Memory B cell (primary cell): ENCODE measurements at places on chromosomes 16 and 17.

- DNase-seq, result no peak
These were observed 15.1 kb upstream of the ZFHX3 start for GRCh38 chr16:73062743-73063733.

GRCh38 chr16:79328402-79329165, 272.0 kb downstream of the MAF start:
- DNase-seq, result no peak

DNA sequence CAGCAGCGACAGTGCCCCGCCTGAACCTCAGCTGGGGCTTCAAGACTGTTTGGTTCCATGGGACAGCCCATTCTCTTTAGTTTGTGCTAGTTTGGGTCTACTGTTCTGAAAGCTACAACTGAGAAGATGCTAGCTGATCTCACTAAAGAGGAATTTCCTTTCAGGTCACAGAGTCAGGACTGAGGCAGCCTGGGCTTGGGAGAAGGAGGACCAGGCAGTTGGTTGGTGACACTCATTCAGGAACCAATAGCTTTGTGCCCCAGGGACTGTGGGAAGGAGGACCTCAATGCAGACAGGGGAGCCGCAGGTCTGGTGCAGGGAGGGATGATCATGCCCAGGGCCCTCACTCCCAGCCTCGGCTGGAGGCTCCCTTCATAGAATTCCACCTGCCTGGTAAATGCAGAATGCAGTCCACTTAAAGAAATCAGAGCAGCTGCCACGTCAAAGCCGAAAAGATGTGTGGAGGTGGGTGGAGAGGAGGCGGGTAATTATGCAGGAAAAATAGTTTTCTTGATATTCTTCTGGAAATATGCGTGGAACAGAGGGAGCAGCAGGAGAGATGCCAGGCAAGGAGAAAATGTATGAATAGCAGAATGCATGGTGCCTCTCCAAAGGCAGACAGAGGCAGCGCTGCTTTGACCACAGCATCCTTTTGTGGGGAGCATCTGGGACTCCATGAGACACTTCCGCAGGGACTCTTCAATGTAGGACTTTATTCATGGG, 32.6 kb upstream of the ZFP90 start:
- DNase-seq, result no peak

GRCh38 chr16:80752541-80752940, 51.9 kb downstream of the CDYL2 start:
- no peak for DNase-seq

DNA sequence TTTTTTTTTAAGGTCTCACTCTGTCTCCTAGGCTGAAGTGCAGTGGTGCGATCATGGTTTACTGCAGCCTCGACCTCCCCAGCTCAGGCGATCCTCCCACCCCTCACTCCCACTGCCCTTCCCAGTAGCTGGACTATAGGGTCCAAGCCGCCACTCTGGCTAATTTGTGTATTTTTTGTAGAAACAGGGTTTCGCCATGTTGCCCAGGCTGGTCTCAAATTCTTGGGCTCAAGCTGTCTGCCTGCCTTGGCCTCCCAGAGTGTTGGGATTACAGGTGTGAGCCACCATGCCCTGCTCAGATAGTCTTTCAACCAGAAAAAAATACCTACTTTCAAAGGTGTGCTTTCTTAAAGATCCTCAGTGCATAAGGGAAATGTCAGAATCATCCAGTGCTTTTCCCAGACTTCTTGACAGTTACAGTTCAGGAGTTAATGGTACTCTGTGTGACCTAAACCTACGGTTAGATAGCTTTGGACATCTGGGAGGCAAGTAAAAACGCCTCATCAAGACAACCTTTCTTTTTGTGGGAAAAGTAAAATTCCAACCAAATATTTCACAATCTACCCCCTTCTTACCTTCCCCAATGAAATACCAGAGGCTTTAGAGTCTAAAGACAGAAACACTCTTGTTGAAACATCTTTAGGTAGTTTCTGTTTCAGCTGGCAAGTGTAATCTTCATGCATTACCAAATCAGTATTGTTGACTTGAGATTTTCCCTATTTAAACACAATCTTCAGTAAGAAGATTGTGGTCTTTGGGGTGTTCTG, 6.8 kb downstream of the RSPRY1 start:
- DNase-seq, result no peak

GRCh38 chr17:66915204-66915611, 49.3 kb upstream of the CACNG4 start:
- no peak for DNase-seq

- no peak for DNase-seq
These were observed 50.6 kb downstream of the NTN1 start for GRCh38 chr17:9071811-9072498.

DNA sequence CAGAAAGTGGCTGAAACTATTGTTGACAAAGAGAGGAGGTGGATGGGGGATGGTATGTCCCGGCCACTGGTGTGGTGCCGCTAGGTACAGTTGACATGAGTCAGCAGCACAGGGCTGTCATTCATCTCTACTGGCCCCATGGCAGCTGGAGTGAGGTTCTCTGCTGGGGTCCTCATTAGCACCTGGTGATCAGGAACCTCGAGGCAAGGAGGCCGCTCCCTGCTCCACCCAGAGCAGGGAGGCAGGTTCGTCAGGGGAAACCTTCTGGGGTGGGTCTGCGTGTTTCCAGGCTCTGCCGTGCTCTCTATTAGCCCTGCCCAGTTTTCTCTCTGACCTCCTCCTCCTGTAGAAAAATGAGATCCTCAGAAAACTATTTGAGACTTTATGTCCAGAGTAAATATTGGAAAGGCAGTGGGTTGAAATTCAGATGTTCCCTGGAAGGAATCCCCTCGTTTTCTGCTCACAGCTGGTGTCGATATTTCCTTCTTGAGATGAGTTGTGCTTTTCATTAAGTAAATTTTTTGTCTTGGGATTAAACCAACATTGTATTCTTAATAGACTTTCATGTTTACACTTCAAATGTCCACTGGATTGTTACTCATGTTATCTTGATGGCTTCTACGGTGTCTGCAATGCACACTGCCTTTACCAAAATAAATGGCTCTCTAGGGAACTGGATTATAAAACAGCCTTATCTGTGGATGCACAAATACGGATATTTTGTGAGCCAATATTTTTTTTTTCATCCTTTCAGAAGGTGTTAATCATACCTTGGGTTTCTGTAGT, 7.1 kb downstream of the NTN1 start:
- no peak for DNase-seq

- no peak for DNase-seq
These were observed 7.8 kb upstream of the RNASEK start for GRCh38 chr17:7004398-7005253.

GRCh38 chr17:12509801-12510200, 155.9 kb upstream of the MYOCD start:
- no peak for DNase-seq

GRCh38 chr16:30084816-30085159, 6.9 kb downstream of the TBX6 start:
- no peak for DNase-seq

- no peak for DNase-seq
These were observed 46.9 kb downstream of the NDEL1 start for GRCh38 chr17:8482546-8482945.

DNA sequence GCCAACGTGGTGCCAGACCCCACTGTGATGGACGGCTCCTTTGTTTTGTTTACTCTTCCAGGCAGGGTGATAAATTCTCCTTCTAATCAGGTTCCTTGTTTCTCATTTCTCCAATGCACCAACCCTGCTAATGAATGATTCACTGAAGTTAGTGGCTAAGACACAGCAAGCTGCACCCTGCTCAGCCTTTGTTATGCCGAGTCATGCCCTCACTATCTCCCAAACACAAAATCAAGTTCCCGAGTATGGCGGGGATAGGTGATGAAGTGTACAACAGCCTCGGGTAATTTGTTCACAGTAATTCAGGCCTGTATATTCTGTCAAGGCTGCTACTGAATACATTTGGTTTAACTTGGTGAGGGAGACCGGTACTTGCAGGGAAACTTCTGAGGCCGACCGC, 83.8 kb upstream of the HS3ST4 start:
- DNase-seq, result no peak

GRCh38 chr16:77344341-77344740, 90.5 kb downstream of the ADAMTS18 start:
- DNase-seq, result no peak

GRCh38 chr17:48137656-48138055, 30.1 kb downstream of the SNX11 start:
- no peak for DNase-seq

- no peak for DNase-seq
These were observed 13.0 kb downstream of the PCTP start for GRCh38 chr17:55763856-55764255.
